ENCODE measurements at places on chromosomes 5 and 9.

GRCh38 chr5:137615171-137615775, 116.1 kb upstream of the SPOCK1 start:
- no peak for DNase-seq

GRCh38 chr9:123034881-123035510, 1.5 kb downstream of the GPR21 start:
- DNase-seq, result no peak

DNA sequence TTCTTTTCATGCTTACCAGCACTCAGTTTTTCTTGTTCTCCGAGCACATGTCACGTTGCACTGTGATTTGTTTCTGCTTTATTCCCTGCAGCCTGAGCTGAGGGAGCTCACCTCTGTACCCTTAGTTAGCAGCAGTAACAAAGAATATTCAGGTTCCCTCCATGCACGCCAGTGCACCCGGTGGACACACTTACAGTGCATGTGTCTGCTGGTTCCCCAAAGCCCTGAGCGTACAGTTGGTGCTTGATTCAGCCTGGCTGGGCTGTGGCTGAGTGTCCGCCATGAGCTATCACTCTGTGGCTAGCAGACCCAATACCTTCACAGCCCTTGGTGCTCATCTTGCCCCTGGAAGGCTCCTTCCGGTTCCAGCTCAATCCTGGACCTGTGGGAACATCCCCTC, 93.5 kb downstream of the MVB12B start:
- no peak for DNase-seq

DNA sequence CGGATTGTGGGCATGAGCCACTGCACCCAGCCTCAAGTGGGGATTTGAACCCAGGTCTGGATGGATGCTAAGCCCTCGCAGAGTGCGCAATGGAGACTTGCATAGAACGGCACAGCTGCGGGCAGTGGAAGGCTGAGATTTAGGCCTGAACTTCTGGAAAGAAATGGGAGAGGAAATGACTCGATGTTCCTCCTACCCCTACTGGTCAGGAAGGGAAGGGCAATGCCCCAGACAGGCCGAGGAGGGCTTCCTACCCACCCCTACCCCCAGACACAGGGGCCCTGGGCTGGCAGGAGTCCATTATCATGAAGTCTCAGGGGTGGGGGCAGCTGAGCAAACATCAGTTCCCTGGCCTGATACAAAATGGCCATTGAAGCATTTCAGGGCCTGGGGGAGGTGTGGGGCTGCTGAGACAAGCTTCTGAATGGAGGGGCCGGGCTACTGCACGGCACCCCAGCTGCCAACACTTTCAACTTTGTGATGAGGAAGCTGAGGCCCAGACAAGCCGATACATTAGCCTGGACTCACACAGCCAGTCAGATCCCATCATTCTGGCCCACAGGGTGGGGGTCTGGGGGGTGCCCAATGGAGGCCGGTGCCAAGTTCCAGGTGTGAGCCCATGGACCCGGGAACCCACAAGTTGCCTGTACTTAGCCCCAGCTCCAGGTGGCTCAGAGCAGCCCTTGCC, 13.5 kb upstream of the WDR38 start:
- peak; percentile 30 for DNase-seq

DNA sequence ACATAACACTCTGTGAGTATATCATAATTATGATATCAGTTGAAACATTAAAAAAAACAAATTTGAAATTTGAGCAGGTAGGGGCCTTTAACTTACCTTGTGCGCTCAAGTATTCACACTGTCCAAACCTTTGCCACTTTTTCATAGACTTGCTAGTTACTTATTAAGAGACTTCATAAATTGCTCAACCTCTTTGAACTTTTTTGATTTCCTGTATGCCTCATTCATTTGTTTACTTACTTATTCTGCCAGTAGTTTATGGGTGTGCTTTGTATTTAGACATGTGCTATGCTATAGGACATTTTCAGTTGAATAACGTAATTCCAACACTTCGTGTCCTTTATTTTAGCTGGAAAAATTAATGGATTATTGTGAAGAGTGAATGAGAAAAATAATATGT, 204.8 kb downstream of the HCN1 start:
- no peak for DNase-seq

GRCh38 chr5:103908336-103909080, 345.9 kb upstream of the NUDT12 start:
- DNase-seq, result no peak

DNA sequence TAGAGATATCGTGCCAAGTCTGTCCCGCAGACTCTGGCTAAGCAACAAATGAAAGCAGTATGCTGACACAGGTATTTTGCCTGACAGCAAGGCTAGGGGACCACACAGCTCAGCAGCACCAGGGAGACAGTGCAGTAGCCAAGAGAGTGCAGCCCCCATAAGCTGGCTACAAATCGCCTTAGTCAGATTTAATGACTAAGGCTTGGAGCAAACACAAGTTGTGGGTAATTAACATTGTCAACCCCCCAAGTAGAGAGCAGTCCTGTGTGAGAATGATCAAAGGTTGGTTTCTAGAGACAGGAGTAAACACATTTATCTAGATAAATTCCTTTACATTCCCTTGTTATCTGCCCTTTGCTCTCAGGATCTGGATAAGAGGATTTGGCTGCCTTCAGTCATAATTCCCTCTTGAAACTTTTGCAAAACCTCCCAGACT, 1434.5 kb upstream of the CDH6 start:
- no peak for DNase-seq

DNA sequence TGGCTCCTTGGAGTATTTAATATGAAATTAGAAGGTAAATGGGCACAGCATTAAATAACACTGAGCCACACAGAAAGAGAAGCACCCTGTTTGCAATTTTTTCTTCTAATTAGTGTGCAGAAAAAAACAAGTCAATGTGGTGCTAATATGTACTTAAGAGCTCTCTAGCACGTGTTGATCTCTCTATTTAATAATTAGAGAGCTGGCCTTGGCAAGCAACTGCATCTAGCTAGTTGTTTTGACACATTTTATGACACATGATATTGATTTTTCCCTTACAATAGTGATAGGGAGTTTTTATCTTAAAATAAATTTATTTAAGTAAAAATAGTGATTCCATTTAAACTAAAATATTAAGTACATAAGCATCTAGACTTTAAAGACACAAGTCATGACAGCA, 54.5 kb upstream of the NUDT12 start:
- no peak for DNase-seq

GRCh38 chr9:76370396-76371023, 23.7 kb downstream of the RFK start:
- DNase-seq, result no peak

DNA sequence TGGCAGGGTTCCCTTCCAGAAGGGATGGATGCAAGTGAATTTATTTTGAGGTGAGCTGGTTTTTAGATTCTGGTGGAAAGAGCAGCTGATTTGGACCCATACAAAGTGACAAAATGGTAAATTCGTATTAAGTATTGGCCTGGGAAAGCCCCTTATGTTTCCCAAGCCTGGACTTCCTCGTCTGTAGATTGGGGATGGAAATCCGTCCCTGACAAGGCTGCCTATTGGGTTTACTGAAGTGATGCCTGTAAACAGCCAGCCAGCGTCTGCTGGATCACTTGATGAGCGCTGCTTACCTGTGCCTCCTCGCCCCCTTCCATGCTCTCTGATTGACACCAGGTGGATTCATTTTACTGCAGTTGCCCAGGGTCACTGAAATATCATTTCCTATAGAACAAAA, 233.8 kb downstream of the GADD45G start:
- DNase-seq, result no peak

- DNase-seq, result no peak
Measured at GRCh38 chr9:8549214-8549613, 749.6 kb upstream of the DMAC1 start.

- DNase-seq, result no peak
Measured at GRCh38 chr9:120693700-120694008, 20.6 kb downstream of the MEGF9 start.

GRCh38 chr5:94715768-94716167, 97.3 kb downstream of the SLF1 start:
- no peak for DNase-seq

DNA sequence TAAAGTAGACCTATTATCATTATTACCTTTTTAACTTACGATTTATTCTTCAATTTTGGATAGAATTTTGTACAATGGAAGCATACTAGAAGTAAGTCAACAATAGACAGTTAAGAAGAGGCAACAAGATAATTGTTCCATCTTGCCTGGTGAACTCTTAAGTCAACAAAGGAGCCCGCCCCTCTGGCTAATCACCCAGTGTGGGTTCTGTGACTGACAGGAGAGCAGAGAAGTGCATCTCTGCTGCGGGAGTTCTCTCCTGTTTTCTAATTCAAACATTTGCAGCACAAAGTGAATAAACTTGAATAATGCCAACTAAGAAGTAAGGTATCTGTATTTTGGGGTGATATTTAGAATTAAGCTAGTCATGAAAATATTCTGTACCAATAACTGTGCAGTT, 6.7 kb upstream of the ISL1 start:
- DNase-seq, result no peak

GRCh38 chr5:148619484-148619883, 34.8 kb downstream of the HTR4 start:
- peak; percentile 14 for DNase-seq

- DNase-seq, result no peak
Measured at GRCh38 chr9:38380230-38380871, 12.2 kb upstream of the ALDH1B1 start.

DNA sequence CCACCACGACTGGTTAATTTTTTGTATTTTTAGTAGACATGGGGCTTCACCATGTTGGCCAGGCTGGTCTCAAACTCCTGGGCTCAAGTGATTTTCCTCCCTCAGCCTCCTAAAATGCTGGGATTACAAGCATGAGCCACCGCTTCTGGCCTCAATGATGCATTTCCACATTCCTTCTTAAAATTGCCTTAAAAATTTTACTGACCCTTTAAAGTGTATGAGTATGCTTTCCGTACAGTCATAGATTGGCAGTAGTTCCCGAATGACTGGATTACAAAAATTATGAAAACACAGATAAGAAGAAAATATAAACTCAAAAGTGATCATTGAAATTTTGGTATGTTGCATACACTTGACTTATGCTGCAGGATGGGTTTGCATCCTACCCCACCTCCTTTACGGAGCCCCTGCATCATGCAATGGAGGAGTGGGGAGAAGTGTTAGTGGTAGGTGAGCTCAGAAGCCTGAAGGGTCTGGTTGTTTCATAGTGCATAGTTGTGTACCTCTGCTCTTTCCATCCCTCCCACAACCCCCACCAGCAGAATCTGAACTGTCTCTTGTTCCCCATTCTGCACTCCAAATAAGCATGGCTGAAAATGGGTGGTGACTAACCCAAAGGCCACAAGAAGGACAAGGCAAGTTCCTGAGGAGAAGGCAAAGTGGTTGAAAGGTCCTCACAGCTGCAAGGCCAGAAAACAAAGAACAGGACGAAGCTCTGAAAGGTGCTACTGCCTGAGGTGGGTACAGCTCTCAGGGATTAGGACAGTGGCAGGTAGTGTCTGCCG, 26.8 kb downstream of the ANKRD55 start:
- DNase-seq, result no peak

GRCh38 chr9:5452286-5452609, 1.9 kb downstream of the CD274 start:
- peak; percentile 88 for DNase-seq

DNA sequence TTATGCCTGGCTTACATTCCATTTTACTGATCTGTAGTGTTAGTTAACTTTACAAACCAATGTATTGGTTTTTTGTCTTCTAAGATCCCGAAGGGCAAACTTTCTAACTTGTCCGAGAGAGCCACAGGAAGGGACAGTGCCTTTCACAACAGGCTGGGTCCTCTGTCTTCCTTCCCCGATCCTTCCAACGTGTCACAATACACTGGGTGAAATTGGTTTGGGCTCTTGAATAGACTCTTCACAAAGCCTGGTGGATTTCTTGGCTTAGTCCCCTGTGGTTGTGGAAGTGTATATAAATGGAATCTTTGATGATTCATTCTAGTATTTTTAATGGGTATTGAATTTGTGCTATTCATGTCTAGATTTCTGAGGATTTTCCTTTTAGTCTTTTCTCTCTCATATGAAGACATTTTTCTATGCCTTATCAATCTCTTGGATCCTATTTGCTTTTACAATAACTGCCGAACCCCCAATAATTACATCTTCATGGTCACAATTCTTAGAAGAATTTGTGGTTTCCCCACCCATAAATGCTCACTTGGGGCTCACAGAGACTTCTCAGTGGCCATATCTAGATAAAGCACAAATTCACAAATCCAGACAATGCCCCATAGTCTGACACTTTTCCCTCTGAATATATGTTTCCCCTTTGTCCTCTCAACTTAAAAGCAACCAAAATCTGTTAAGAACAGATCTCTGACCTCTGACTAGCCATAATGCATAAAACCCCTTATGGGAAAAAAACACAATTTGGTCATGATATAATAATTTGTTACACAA, 107.7 kb downstream of the MTRR start:
- no peak for DNase-seq

GRCh38 chr5:117160391-117160790, 585.8 kb upstream of the SEMA6A start:
- DNase-seq, result no peak

DNA sequence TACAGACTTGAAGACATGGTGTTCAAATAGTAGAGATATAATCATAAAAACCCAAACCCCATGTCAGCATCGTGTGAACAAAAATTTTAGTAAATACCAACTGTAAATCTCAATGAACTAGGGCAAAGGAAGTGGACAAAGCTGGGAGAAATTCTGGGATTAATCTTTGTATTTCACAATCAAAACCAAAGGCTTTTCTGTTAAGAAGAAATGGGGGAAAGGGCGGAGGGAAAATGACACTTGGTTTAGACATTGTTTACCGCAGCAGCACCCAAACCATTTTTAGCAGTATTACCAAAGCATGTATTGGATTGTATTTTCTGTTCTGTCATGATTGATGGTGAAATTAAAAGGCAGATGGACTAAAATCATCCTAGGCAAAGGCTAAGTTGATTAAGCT, 134.2 kb upstream of the PRSS3 start:
- DNase-seq, result no peak

DNA sequence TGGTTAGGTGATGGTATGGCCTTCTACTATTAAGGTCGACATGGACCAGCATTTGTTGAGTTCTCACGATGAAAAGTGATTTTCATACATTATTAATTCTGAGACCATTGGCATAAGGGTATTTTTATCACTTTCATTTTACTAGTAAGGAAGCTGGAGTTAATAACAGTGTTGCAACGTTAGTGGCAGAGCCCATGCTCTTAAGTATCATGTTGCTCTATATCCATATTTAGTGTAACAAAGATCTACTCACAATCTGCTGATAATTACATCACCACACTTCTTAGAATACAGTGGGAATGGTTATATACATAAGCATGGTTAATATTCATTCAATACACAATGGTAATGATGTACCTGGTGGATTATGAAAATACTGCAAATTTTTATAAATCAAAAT, 81.9 kb downstream of the PRR16 start:
- DNase-seq, result no peak
